ENCODE measurements at places on chromosomes 5 and 9.
A peak's percentile ranks its signal among the peaks of the same experiment; 100 is the strongest.

DNA sequence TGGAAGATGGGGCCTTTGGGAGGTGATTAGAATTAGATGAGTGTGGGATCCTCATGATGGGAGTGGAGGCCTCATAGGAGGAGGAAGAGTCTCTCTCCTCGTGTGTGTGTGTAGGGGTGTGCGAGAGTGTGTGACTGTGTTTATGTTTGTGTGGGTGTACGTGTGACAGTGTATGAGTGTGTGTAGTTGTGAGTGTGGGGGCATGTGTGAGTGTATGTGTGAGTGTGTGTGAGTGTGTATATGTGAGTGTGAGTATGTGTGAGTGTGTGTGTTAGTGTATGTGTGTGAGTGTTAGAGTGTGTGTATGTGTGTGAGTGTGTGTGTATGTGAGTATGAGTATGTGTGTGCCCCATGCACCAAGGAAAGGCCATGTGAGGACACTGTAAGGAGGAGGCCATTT, 68.2 kb upstream of the SMIM15 start:
- no peak for DNase-seq

- no peak for DNase-seq
Measured at GRCh38 chr9:135077497-135078200, 9.8 kb upstream of the OLFM1 start.

- no peak for DNase-seq
Measured at GRCh38 chr9:36956908-36957307, 77.2 kb downstream of the PAX5 start.

GRCh38 chr5:131204964-131205363, 34.2 kb downstream of the LYRM7 start:
- no peak for DNase-seq

GRCh38 chr9:16192403-16193017, 639.7 kb downstream of the CCDC171 start:
- no peak for DNase-seq

- no peak for DNase-seq
Measured at GRCh38 chr5:179680780-179681401, at the start of gene CBY3. CBY3 (minus strand) TSS chr5:179681034; CDS start chr5:179680918, 116 bp downstream.

- DNase-seq: no peak
Measured at GRCh38 chr9:88258024-88258423, 119.7 kb upstream of the SPATA31C2 start.

DNA sequence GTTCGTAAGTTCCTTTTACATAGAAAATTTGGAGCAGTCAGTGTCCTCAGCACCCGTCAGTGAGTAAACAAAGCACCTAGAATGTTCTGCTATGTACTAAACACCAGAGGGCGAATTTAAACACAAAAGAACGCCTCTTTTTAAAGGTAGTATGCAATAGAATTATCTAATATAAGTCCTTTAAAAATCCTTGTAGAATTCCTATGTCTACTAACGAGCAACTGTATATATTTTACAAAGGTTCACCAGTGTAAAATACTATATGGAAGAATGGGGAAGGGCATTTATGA, 499 bp upstream of the TMEM232 start:
- peak; percentile 14 for DNase-seq

DNA sequence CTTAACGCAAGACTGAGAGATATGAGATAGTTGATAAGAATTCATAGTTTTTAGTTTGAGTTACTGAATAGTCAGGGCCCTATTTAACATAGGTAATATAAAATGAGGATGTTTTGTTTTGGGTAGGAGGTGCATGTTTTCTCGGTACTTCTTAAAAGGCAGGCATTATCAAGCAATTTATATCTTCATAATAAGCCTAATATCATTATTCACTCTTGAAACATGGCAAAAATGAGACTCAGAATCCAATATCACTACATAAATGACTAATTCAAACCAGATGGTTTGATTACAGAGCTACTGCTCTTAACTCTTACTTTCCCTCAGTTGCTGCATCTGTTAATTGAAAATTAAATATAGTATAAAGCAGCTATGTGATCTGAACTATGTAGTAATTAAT, 2038.7 kb downstream of the EFNA5 start:
- DNase-seq: no peak

- DNase-seq: no peak
Measured at GRCh38 chr5:158162479-158163034, 303.6 kb upstream of the CLINT1 start.

- no peak for DNase-seq
Measured at GRCh38 chr9:77514886-77515711, 133.0 kb downstream of the GNA14 start.

GRCh38 chr5:144206141-144206540, 35.5 kb downstream of the KCTD16 start:
- no peak for DNase-seq

GRCh38 chr5:171675511-171675910, 110.1 kb upstream of the SMIM23 start:
- DNase-seq: no peak

DNA sequence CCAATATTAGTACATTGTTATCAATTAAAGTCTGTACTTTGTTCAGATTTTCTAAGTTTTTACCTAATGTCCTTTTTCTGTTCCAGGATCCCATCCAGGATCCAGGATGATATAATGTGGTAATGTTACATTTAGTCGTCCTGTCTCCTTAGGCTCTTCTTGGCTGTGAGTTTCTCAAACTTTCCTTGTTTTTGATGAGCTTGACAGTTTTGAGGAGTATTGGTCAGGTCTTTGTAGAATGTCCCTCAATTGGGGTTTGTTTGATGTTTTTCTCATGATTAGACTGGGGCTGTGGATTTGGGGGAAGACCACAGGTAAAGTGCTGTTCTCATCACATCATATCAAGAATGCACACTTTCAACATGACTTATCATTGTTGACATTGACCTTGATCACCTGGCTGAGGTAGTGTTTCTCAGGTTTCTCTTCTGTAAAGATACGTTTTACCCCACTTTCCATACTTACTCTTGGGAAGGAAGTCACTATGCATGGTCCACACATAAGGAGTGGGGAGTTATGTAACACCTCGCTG, 9.6 kb downstream of the NDFIP1 start:
- no peak for DNase-seq

GRCh38 chr5:80067016-80067415, 31.9 kb downstream of the THBS4 start:
- peak; percentile 83 for DNase-seq

GRCh38 chr5:153543959-153544470, 53.5 kb downstream of the GRIA1 start:
- no peak for DNase-seq

- no peak for DNase-seq
Measured at GRCh38 chr5:180523629-180524466, 29.7 kb downstream of the CNOT6 start.

GRCh38 chr5:179241175-179241574, 104.1 kb downstream of the ADAMTS2 start:
- no peak for DNase-seq

GRCh38 chr5:180982008-180982741, 6.5 kb upstream of the BTNL3 start:
- no peak for DNase-seq

GRCh38 chr5:139557811-139558210, 3.3 kb upstream of the UBE2D2 start:
- no peak for DNase-seq

GRCh38 chr5:72412283-72413055, 92.3 kb downstream of the PTCD2 start:
- DNase-seq: no peak

Data from AML-193 (cell line).